ENCODE measurements at places on chromosomes 7 and 10. TPM values are rescaled to one million over a fixed set of nuclear protein-coding genes. Genes with fewer than 3 reads are reported as not detected.

The AEBP1 gene
- 4.2 TPM for total RNA-seq

The DGKI gene
- total RNA-seq: 0.02 TPM

The LRRC61 gene
- total RNA-seq: 6.4 TPM

The FBXO24 gene
- 0.31 TPM for total RNA-seq

The KLLN gene
- total RNA-seq: 0.55 TPM

The SPDYE2 gene
- 0.21 TPM for total RNA-seq

The ZNF282 gene
- 14.6 TPM for total RNA-seq

The MIOS gene
- 29.2 TPM for total RNA-seq

The SH2D4B gene
- total RNA-seq: 0.30 TPM

The PON1 gene
- total RNA-seq: not detected

The EPHB4 gene
- 4.7 TPM for total RNA-seq

The PRPS1L1 gene
- not detected for total RNA-seq

The MPP7 gene
- total RNA-seq: 21.6 TPM

The CFTR gene
- total RNA-seq: not detected

The NUTM2A gene
- total RNA-seq: 1.7 TPM

The KCNIP2 gene
- total RNA-seq: 4.1 TPM

The HGF gene
- total RNA-seq: not detected

The MET gene
- not detected for total RNA-seq

The OR9A2 gene
- not detected for total RNA-seq

The SYT15 gene
- 1.0 TPM for total RNA-seq

The TRIM8 gene
- total RNA-seq: 73.0 TPM

The GIMAP8 gene
- total RNA-seq: 12.0 TPM

The VAX1 gene
- total RNA-seq: not detected

The CRPPA gene
- total RNA-seq: 0.99 TPM

The CDHR3 gene
- total RNA-seq: 13.9 TPM

The SNCG gene
- total RNA-seq: not detected

The RHEB gene
- 71.1 TPM for total RNA-seq

The CTAGE6 gene
- 0.73 TPM for total RNA-seq

The GPRIN2 gene
- not detected for total RNA-seq

The ZNF746 gene
- total RNA-seq: 29.2 TPM

The BICC1 gene
- total RNA-seq: not detected

The PIP4K2A gene
- total RNA-seq: 205 TPM

The FBXL13 gene
- 1.4 TPM for total RNA-seq

The NYAP1 gene
- 1.3 TPM for total RNA-seq

The CAMK1D gene
- 31.1 TPM for total RNA-seq

The RASSF4 gene
- 1.5 TPM for total RNA-seq

The RHOBTB1 gene
- 10.8 TPM for total RNA-seq

The CUZD1 gene
- 0.73 TPM for total RNA-seq

The ETV1 gene
- total RNA-seq: not detected

The GJD4 gene
- not detected for total RNA-seq

The SPDYE2B gene
- not detected for total RNA-seq

The PKD2L1 gene
- 0.80 TPM for total RNA-seq

The C10orf105 gene
- total RNA-seq: 0.31 TPM

The NEBL gene
- not detected for total RNA-seq

The ANKRD30A gene
- total RNA-seq: not detected

The ABCA13 gene
- total RNA-seq: not detected

The MKX gene
- total RNA-seq: not detected

The ZNF138 gene
- 7.4 TPM for total RNA-seq

The PDK4 gene
- total RNA-seq: 0.18 TPM

The TMEM273 gene
- 39.6 TPM for total RNA-seq

The VIM gene
- total RNA-seq: 1,558 TPM

The CYP3A4 gene
- total RNA-seq: not detected

The HOXA13 gene
- not detected for total RNA-seq

The ERVW-1 gene
- total RNA-seq: not detected

The UTF1 gene
- not detected for total RNA-seq
